ENCODE measurements at places on chromosomes 4 and X. TPM values are rescaled to one million over a fixed set of nuclear protein-coding genes. Genes with fewer than 3 reads are reported as not detected.

The RPS3A gene
- total RNA-seq: 1,437 TPM

The NR3C2 gene
- total RNA-seq: 0.40 TPM

The MAGEA6 gene
- total RNA-seq: not detected

The PPP2R2C gene
- total RNA-seq: 0.17 TPM

The PLS3 gene
- total RNA-seq: 393 TPM

The MTNR1A gene
- not detected for total RNA-seq

The TEX13D gene
- not detected for total RNA-seq

The CLIC2 gene
- total RNA-seq: 0.50 TPM

The IL1RAPL2 gene
- 0.19 TPM for total RNA-seq

The ZNF275 gene
- total RNA-seq: 8.1 TPM

The SERTM2 gene
- not detected for total RNA-seq

The PCDH19 gene
- total RNA-seq: 0.33 TPM

Data from mammary epithelial cell (primary cell).